ENCODE measurements at places on chromosomes 2 and 18.
A peak's percentile ranks its signal among the peaks of the same experiment; 100 is the strongest.

GRCh38 chr18:48676346-48676745 is 137.5 kb downstream of the CTIF start:
- DNase-seq: no peak

DNA sequence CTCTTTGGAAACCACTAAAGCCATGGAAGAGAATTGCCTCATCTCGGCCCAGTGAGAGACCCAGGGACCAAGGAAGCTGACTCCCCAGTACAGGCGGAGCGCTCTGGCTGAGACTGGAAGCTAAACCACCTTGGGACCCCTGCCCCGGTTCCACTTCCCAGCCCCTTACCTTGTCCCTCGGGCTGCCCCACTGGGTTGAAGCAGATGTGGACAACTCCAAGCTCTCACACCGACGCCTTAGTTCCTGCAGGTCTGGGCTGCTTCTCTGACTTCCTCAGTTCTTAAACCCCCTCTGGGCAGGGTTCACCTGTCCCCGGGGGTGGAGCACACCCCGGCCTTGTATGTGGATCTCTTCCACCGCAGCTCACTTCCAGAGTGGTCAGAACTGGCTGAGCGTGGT is 266.2 kb downstream of the PHLPP1 start:
- no peak for DNase-seq

DNA sequence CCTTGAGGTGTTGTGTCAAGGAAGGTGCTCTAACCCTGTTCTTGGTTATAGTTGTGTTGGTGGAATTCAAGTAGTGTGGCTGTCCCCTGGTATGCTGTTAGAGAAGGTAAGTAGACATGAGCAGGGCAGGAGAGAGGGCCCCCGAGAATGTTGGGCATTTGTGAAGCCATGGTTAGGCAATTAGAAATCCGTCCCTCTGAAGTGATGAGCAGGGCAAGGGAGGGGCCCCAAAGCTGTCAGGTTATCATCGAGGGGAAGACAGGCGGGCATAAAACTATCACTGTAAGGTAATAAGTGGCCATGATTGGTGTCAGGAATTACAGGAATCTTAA is 5.2 kb downstream of the XRCC5 start:
- no peak for DNase-seq

GRCh38 chr2:168552450-168552856 is 96.4 kb downstream of the CERS6 start:
- no peak for DNase-seq

DNA sequence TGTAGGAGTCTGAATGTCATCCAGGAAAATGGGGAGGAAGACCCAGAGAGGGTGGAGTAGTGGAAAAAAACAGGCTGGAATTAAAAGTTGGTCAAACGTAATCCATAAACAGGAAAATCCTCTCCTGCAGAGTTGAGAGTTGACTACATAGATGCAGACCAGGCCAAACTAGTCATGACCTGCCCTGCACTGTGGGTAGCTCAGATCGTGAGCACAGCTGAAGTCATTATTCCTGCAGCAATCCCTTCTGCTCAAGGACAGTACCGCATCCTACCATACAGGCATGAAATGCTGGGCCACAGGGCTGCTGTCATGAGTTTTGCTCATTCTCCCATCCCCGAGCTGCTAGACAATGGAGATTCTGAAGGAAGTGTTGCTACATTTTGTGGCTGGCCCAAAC is 352.2 kb downstream of the EN1 start:
- DNase-seq: no peak

GRCh38 chr2:232809349-232810124 is 33.2 kb upstream of the KCNJ13 start:
- DNase-seq: no peak

DNA sequence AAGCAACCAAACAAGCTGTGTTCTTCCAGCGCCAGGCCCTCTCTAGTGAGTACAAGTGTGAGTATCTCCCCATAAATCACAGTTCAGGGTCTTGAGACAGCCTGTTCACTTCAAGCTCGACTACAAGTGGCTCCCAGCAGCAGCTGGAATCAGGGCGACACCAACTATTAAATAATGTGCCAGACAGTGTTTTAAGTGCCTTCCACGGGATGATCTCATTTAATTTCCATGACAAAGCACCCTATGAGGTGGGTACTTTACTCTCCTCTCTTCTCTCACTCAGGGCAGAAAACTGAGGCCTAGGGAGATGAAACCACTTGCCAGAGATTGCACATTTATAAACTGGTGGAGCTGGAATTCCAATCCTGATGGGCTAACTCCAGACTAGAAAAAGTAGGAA is 2.6 kb upstream of the FAM136A start:
- DNase-seq: no peak

DNA sequence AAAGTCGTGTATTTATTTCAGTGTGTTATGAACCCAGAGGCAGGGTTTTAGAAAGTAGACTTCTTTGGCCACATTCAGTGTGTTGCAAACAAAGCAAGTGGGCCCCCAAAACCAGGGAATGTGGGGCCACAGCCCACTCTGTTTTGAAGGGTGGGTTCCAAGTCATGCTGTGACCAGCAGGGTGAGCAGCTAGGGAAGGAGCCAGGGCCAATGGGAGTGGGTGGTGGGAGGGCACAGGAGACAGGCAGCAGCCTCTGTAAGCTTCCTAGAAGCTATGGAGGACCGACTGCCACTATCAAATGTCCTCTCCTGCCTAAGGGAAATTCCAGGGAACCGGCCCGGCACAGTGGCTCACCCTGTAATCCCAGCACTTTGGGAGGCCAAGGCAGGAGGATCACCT is 50.4 kb upstream of the LYPD1 start:
- DNase-seq: no peak

DNA sequence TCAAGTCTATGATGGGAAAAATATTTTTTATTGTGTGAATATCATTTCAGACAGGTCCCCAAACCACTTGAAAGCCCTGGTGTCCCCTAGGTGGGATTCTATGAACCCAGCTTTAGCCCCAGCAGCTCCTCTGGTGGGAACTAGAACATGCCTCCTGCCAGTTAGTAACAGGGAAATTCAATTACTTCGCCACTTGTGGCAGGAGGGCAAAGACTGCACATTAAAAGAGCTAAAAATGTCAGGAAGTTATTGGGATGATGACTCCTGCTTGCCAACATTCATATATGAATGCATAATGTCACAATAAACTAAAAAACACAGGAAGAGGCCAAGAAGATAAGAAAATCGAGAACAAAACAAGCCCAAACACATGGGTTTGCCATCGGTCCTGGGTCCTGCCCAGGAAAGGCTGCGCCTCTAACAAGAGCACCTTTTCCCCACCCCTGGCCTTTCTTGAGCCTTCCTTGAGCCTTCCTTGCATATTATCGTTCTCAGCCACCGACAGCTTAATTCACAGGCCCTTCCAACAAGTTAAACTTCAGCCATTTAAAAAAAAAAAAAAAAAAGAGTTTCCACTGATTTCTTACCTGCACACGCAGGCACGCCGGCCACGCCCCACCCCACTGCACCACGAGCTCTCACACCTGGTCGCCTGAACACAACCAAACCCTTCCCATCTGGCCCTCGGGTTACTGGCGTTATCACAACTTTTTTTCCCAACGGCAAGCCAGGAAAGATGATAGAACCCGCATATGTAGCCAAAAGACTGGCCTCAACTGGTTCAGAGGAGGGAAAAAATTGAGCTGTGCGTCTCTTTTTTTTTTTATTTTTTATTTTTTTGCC is 23.4 kb downstream of the BCL11A start:
- no peak for DNase-seq

GRCh38 chr18:63848159-63848558 is 39.3 kb upstream of the SERPINB2 start:
- DNase-seq: no peak

DNA sequence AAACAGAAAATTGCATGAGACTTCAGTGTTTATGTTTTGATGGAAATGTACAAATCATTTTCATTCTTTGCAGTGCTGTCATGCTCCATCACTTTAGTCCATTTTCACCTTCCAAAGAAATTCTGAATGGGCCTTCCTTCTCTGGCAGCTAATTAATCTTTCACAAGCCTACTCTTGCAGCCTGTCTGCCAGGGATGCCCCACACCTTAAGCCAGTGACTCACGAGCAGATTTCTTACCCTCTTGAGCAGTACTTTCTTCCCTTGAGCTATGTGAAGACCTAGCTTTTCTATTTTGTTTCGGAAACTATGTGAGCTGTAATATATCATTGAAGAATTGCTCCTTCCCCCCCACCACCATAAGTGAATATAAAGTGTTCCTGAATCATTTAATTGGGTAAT is 404.3 kb upstream of the VWC2L start:
- no peak for DNase-seq

DNA sequence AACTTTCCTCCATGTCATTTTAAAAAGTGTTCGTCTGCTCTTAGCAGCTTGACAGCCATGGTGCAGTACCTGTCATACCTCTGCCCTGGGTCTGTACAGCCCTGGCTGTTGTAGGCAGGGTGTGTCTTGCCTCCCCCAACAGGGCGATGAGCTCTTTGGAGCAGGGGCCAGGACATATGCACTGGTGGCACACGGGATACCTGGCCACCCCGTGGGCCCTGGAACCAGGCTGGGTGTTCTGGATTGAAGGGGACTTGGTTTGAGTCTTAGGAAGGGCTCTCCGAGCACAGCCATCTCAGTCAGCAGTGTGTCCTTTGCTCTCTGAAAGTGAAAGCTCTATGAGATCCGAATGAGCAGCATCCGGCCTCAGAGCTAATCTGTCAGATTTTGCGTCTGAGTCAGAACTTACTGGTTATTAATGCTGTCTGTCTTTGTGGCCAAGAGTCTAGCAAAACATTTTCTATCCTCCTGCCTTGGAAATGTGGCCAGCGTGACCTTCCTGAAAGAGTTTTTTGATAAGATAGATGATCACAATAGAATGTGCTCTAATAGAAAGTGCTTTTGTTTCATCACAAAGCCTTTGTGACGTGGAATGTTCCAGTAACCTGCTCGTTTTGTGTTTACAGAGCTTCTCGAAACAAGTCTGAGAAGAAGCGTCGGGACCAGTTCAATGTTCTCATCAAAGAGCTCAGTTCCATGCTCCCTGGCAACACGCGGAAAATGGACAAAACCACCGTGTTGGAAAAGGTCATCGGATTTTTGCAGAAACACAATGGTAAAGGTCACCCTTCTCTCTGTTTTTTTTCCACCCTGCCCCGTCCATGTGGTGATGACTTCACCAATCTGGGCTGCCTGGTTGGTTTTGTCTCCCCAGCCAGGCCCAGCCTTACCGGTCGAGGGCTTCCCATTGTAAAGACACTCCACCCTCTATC is 77.3 kb upstream of the RPL31 start:
- no peak for DNase-seq

GRCh38 chr18:25647404-25647803 is 295.4 kb upstream of the ZNF521 start:
- no peak for DNase-seq

- DNase-seq: no peak
Measured at GRCh38 chr18:57794951-57795728, 8.0 kb downstream of the ATP8B1 start.

DNA sequence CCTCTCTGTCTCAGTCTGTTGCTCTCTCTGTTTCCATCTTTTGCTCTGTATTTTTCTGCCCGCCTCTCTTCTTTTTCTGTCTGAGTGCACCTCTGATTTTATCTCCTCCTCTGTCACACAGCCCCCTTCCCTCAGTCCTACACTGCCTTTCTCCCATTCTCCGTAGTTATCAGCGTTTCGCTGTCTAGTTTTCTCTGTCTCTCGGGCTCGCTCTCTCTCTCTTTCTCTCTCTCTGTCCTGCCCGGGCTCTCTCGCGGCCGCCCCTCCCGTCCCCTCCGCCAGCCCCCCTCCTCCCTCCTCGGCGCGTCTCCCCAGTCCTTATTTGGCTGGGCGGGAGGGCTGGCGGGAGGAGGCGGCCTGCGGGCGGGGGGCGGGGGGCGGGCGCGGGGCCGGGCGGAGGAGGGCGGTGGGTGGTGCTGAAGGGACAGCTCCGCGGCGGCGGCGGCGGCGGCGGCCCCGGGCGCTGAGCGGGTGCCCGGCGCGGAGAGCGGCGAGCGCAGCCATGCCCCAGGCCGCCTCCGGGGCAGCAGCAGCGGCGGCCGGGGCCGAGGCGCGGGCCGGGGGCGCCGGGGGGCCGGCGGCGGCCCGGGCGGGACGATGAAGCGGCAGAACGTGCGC is at the start of gene KCNK3:
Gene KCNK3 (plus strand): TSS at position 444 of the 618 bp plus-strand sequence. CDS start 154 bp downstream, at position 598.
- peak; percentile 26 for DNase-seq

- no peak for DNase-seq
Measured at GRCh38 chr2:16003152-16003551, 62.8 kb downstream of the MYCN start.

GRCh38 chr2:49780949-49781348 is 626.6 kb upstream of the FSHR start:
- no peak for DNase-seq

DNA sequence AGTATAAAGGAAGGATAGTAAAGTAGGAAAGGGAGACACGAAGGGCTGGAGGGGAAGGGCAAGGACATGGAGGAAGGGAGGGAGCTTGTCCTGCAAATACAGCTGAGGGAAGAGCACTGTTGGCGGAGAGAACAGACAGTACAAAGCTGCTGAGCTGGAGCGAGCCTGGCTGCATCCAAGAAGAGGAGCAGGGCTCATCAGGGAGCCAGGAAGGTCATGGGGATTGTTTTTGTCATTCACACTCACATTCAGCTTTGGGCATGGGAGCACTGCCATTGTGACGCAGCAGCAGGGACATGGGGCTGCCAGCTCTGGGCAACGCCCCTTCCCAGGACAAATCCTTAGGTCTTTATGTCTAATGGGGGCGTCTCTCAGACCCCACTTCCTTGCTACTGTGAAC is 125.1 kb downstream of the COPS8 start:
- no peak for DNase-seq

DNA sequence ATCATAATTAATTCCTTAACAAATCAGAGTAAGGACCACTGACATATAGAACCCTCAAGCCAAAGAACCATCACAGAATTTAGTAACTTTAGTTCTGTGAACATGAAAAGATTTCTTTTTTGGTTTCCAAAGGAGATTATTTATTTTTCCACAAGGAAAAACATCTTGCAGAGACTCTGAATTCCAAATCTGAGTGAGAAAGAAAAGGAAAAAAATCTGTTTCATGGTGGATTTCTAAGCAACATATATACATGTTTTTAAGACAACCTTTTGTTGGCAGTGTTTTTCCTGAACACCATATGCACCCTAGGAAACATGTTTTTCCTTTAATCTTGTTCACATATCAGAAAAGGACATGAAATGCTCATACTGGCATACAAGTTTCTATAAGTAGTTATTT is 149.8 kb downstream of the AGPS start:
- DNase-seq: no peak

DNA sequence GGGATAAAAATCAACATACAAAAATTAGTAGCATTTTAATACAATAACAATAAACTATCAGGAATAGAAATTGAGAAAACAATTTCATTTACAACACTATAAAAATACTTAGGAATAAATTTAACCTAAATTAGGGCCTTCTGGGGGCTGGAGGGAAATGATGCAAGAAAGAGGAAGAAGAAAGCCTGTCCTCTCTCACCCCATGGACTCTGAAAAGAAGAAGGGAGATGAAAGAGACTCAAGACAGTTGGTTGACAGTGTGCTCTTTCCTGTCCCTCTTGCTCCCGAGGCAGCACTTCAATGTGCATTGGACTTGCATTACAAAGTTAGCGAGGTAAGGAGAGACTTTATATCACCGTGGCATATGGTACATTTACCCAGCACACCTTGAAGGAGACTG is 88.5 kb downstream of the VAPA start:
- no peak for DNase-seq

- DNase-seq: no peak
Measured at GRCh38 chr2:31243053-31243452, 9.1 kb downstream of the EHD3 start.

GRCh38 chr2:112776113-112776512 is 8.2 kb downstream of the IL1A start:
- DNase-seq: no peak
